ENCODE measurements at places on chromosomes 4 and X. TPM values are rescaled to one million over a fixed set of nuclear protein-coding genes. Genes with fewer than 3 reads are reported as not detected.
A peak's percentile ranks its signal among the peaks of the same experiment; 100 is the strongest.

GRCh38 chr4:82523179-82523578 lies 38.6 kb downstream of the TMEM150C start:
- no peaks in the 10 kb centered on the region for H3K36me3 ChIP-seq
- no peak overlapping the region for H3K27ac ChIP-seq
- no peak overlapping the region for H3K4me3 ChIP-seq
- peaks cover 6% of the 10 kb centered on the region for H3K4me1 ChIP-seq
- H3K27me3 ChIP-seq, result no peaks in the 10 kb centered on the region
- peak; percentile 62 for DNase-seq

- H3K27me3 ChIP-seq, result no peaks in the 10 kb centered on the region
- no peak overlapping the region for H3K27ac ChIP-seq
- H3K36me3 ChIP-seq, result no peaks in the 10 kb centered on the region
- H3K4me1 ChIP-seq, result no peaks in the 10 kb centered on the region
- no peak overlapping the region for H3K4me3 ChIP-seq
Observed at GRCh38 chr4:109243871-109244270, 58.6 kb downstream of the COL25A1 start.

DNA sequence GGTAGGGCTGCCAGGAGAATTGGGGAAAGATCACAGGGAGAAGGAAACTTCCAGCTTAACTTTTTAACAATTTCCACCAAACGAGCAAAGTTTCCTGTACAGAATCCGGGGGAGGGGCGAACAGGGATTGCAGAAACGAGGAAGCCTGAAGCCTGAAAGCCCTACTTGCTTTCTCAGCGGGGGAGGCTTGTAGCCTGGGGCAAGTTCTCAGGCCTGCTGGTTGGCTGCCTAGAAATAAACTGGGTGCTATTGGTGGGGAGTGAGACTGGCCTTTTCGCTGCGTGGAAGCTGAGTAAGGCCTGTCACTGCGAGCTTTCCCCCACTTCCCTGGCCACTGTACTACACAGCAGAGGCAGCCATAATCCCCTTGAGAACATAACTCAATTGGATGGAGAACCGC lies 110.8 kb upstream of the ATP8A1 start:
- no peaks in the 10 kb centered on the region for H3K4me1 ChIP-seq
- peak; percentile 38 for DNase-seq
- no peaks in the 10 kb centered on the region for H3K27me3 ChIP-seq

DNA sequence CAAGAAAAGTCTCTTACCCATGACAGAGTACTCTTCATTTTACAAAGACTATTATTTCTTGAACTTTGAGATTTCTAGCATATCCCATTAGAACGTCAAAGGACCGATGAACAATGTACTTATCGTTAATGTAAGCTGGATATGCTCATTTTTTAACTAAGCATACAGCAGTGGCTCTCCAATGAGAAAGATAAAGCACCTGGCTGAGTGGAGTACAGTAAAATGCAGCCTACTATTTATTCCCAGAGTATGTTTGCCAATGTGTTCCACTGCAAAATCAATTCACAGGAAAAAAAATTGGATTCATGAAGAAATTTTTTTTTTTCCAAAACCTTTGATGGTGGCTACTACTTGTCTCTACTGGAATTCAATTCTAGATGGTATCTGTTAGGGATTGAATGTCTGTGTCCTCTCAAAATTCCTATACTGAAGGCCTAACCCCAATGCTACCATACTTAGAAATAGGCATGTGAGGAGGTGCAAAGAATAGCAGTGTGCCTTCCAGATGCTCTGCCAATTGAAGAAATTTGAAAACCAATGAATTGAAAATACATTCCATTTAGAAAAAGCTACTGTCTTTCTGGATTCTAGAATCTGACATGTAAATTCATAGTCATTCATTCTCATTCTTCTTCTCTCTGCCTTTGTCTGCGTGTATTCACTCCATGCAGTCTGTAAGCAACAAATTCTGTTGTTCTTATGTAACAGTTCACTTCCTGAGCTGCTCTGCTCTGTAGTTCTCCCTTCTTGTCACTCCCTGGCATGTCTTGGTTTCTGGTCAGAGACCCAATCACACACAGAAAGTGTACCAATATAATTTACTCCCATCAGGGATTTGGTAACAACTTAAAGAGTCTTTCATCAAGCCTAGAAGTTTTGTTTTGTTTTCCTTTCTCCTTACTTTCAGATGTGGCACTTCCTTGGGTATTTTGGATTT lies 61.4 kb downstream of the PAPSS1 start:
- H3K4me1 ChIP-seq, result peaks cover 6% of the 10 kb centered on the region
- H3K36me3 ChIP-seq, result peaks cover 2% of the 10 kb centered on the region
- H3K27ac ChIP-seq, result no peak overlapping the region
- DNase-seq, result no peak
- H3K27me3 ChIP-seq, result no peaks in the 10 kb centered on the region
- no peak overlapping the region for H3K4me3 ChIP-seq

DNA sequence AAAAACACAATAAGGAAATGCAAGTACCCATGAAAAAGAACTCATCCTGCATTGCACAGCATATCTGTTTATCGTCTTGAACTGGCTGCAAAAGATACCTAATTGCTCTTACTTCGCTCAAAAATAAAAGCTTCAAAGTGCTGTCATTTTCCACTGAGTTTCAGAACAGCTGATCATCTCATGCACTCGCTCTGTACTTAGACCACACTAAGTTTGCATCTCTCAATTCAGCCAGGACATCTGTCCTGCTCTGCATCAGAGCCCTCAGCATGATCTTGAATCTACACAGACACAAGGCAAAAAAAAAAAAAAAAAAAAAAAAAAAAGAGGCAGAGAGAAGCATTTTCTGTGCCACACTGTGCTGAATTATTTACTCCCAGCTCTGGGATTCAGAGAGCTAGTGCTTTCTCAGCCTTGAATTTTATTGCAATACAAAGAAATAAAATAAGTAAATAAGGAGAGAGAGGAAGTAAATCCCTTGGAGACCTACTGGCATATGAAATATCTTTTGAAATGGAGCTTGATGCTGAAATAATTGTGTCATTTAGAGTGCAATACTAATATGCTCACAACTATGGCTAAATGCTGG lies 81.3 kb downstream of the PPP1R2C start:
- H3K27ac ChIP-seq, result no peak overlapping the region
- H3K36me3 ChIP-seq, result peaks cover 4% of the 10 kb centered on the region
- DNase-seq, result no peak
- H3K4me3 ChIP-seq, result no peak overlapping the region
- H3K4me1 ChIP-seq, result peaks cover 5% of the 10 kb centered on the region

Gene NLRP2B
- total RNA-seq, result not detected

GRCh38 chrX:150543230-150544155 lies 24.9 kb upstream of the MTM1 start:
- peaks cover 4% of the 10 kb centered on the region for H3K36me3 ChIP-seq
- peaks cover 3% of the 10 kb centered on the region for H3K27me3 ChIP-seq
- no peak overlapping the region for H3K27ac ChIP-seq

Gene LYAR
- 47.0 TPM for total RNA-seq

Gene TMEM47
- total RNA-seq, result 26.4 TPM

DNA sequence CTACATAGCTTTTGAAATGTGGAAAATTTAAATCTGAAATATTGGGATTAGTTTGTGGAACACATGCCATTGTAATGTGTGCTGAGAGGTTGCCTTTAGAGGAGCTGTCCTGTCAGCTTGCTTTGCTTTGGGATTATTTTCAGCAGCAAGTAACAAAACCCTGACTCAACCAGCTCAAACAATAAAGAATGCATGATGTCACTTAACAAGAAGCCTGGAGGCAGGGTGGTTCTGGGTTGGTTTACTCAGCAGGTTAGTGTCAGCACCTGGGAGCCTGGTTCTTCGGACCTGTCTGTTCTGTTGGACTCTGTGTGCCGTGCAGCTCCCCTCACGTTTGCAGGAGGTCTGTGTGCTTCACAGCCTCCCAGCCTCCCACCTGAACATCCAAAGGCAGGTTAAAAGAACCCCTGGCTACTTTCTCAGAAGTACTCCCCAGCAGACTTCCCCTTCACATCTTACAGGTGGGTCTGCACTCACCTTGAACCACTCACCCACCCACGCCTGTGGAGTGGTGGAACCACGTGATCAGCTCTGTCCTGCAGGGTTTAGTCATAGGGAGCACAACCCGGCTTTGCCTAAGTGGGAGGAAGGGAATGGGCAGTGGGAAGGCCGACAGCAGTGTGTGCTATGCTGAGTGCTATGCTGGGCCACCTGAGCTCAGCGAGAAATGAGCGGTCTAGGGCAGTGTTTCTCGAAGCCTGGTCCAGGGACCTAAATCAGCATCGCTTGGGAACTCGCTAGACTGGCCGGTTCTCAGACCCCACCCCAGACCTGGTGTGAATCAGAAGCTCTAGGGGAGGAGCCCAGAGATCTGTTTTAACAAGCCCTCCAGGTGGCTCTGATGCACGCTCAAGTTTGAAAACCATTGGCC lies 20.4 kb downstream of the TMEM131L start:
- peaks cover 11% of the 10 kb centered on the region for H3K4me1 ChIP-seq
- 0 out of 2 replicates have a peak, but pooled peaks cover 3% of the 10 kb centered on the region for H3K36me3 ChIP-seq
- H3K4me3 ChIP-seq, result no peak overlapping the region
- no peaks in the 10 kb centered on the region for H3K27me3 ChIP-seq
- peak; percentile 58 for DNase-seq

DNA sequence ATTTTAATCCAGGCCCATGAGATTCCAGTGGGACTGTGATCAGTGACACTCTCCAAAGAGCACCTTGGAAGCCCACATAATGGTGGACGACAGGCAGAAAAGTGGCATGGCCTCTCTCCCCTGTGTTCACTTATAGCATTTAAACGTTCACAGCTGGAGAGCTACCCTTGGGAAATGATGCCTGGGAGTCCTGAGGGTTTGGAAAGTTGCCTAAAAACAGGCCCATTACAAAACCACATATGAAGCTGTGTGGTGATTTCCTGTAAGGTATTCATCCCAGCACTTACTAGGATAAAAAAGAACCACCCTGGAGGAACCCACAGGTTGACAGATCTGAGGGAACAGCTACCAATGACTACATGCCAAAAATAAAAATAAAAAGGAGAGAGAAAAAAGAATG lies 193.2 kb downstream of the RASL11B start:
- H3K27me3 ChIP-seq, result no peaks in the 10 kb centered on the region
- no peaks in the 10 kb centered on the region for H3K36me3 ChIP-seq
- H3K4me1 ChIP-seq, result no peaks in the 10 kb centered on the region
- no peak for DNase-seq
- H3K4me3 ChIP-seq, result no peak overlapping the region

DNA sequence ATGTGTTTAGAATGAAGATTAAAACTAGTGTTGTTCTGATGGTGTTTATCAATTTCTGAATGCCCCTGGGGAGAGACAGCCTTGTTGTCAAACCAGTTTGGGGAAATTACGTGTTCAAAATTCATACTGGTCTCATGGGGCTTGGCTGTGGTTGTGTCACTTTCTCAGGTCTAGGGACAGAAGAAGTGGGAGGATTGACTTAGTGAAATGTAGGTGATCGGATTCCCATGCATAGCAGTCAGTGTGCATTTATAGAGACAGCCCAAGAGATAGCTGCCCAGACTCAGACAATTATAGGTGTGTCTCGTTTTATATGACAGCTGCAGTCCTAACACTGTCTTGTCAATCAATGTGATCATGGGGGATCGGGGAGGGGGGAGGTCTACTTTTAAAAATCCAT lies 94.4 kb upstream of the CLCN4 start:
- H3K4me3 ChIP-seq, result no peak overlapping the region
- H3K4me1 ChIP-seq, result peaks cover 5% of the 10 kb centered on the region
- no peak overlapping the region for H3K27ac ChIP-seq
- H3K27me3 ChIP-seq, result no peaks in the 10 kb centered on the region

- no peaks in the 10 kb centered on the region for H3K4me1 ChIP-seq
- H3K27ac ChIP-seq, result no peak overlapping the region
- no peaks in the 10 kb centered on the region for H3K27me3 ChIP-seq
- no peaks in the 10 kb centered on the region for H3K36me3 ChIP-seq
- DNase-seq, result no peak
Observed at GRCh38 chrX:129760155-129760554, 19.6 kb upstream of the SASH3 start.

- H3K36me3 ChIP-seq, result no peaks in the 10 kb centered on the region
- no peaks in the 10 kb centered on the region for H3K27me3 ChIP-seq
- no peak for DNase-seq
Observed at GRCh38 chr4:37464373-37465128, 220.0 kb downstream of the NWD2 start.

DNA sequence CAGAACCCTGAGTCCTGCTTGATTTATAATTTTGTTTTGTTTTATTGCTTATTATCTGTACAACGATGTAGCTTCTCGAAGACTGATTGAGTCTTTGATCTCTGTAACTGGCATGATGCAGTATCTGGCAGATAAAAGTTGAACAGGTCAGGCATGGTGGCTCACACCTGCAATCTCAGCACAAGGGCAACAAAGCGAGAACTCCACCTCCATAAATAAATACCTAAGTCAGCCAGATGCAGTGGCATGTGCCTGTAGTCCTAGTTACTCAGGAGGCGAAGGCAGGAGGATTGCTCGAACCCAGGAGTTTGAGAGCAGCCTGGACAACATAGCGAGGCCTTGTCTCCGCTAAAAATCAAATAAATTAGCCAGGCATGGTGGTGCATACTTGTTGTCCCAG lies 15.7 kb upstream of the WDR19 start:
- no peak overlapping the region for H3K4me3 ChIP-seq
- H3K36me3 ChIP-seq, result no peaks in the 10 kb centered on the region
- DNase-seq, result no peak
- no peak overlapping the region for H3K27ac ChIP-seq

DNA sequence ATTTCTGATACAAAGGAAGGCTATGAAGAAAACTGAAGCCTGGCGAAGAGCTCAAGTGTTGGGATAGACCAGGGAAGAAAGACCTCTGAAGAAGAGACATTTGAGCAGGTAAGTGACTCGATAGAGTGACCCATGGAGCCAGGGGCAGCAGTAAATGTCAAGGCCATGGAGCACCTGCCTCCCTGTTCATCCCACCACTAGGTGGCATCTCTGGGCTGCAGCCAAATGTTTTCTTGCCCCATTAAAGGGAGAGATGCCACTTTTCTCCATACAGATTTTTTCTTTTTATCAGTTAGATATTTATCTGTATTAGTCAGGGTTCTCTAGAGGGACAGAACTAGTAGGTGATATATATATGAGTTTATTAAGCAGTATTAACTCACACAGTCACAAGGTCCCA lies 4.9 kb upstream of the ZNF81 start:
- H3K4me3 ChIP-seq, result no peak overlapping the region
- H3K27ac ChIP-seq, result no peak overlapping the region
- no peaks in the 10 kb centered on the region for H3K27me3 ChIP-seq
- peak; percentile 58 for DNase-seq

GRCh38 chr4:124804584-124804983 lies 92.1 kb upstream of the ANKRD50 start:
- DNase-seq, result no peak
- H3K4me3 ChIP-seq, result no peak overlapping the region
- peaks cover 6% of the 10 kb centered on the region for H3K36me3 ChIP-seq
- no peaks in the 10 kb centered on the region for H3K27me3 ChIP-seq

Gene HPGD
- total RNA-seq, result 16.8 TPM

DNA sequence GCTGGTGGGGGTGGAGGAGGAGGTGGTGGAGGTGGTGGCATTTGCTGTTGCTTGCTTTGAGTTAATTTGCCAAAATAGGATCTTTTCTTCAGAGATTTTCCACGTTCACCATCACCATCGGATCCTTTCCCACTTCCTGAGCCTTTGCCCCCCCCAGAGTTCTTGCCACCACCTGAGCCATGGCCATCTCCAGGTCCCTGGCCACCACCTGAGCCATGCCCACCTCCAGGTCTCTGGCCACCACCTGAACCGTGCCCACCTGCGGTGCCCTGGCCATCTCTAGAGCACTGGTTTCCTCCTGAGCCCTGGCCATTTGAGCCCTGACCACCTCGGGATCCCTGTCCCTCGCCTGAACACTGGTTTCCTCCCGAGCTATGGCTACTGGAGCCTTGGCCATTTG lies 1.9 kb downstream of the IRS4 start:
- H3K36me3 ChIP-seq, result peaks cover 22% of the 10 kb centered on the region
- peaks cover 6% of the 10 kb centered on the region for H3K4me1 ChIP-seq
- H3K27ac ChIP-seq, result no peak overlapping the region
